Stimulated activated CD4-positive, alpha-beta T cell treated with anti-CD3 and anti-CD28 coated beads, Interleukin-12 subunit alpha, Interleukin-12 subunit beta, amount 100 ng/mL, for 48 hours (primary cell): ENCODE measurements at places on chromosomes 5 and 9.
A peak's percentile ranks its signal among the peaks of the same experiment; 100 is the strongest.

GRCh38 chr5:95901676-95902627, 59.7 kb downstream of the ELL2 start:
- DNase-seq, result no peak

DNA sequence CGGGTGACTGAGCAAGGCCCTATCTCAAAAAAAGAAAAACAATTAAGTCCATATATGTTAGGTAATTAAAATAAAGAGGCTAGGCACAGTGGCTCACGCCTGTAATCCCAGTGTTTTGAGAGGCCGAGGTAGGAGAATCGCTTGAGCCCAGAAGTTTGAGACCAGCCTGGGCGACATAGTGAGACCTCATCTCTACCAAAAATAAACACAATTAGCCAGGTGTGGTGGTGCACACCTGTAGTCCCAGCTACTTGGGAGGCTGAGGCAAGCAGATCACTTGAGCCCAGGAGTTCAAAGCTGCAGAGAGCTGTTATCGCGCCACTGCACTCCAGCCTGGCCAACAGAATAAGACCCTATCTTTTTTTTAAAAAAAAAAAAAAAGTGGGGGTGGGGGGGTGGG, 12.3 kb downstream of the WHRN start:
- DNase-seq, result no peak

- no peak for DNase-seq
These were observed 3.3 kb downstream of the CTSL start for GRCh38 chr9:87729246-87729645.

DNA sequence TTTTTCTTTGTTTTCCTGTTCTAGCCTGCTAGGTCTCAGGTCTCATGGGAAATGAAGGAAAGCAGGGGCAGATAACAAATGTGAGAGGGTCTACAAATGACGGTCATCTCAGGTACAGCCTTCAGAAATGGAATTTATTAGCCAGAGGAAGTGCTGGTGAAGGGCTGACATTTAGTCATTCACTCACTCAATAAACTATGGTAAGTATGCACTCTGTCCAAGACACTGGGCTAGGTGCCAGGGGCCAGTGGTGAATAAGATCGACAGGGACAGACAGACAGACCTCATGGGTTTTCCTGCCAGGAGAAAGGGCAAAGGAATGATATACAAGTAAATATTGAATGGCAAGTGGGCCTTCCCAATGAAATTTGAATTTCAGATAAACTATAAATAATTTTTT, 6.3 kb downstream of the PDE6A start:
- no peak for DNase-seq

DNA sequence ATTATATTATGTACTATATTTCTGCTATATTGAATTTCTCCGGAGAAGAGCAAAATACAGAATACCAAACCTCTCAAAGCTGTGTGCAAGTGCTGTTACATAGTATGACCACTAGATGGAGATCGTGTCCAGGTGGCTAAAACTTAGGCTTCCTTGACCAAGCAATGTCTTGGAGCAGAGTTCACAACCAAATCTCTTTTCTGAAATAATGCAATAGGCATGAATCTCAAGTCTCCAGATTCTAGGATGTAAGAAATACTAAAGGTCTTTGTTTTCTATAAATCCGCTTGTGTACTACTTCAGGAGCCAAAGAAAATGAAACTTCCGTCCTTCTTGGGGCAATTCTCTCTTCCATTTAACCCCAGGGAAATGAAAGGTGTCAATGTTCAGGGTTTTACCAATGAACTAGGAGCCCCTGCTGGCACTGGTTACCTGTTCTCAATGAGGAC, 181.5 kb upstream of the RAI14 start:
- no peak for DNase-seq

DNA sequence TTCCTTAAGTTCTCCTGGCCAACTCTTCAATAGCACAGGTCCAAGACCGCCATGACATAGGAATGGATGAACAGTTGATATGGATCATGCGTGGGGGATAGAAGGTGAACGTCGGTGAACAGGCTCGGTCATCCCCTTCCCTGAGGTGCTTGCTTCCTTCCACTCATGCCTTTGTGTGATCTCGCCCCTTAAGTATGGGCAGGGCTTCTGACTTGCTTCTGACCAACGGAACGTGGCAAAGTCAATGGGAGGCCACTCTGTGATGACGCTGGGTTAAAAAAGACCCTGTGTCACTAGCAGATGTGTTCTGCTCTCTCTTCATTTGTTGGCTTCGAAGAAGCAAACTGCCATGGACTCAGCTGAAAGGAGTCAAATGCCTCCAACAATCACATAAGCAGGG, 240.5 kb upstream of the TUT7 start:
- DNase-seq, result no peak

GRCh38 chr5:170365831-170366230, 23.3 kb downstream of the KCNMB1 start:
- DNase-seq, result no peak

- no peak for DNase-seq
These were observed 32.2 kb downstream of the CARD6 start for GRCh38 chr5:40873286-40873880.

- no peak for DNase-seq
These were observed 447.8 kb downstream of the MTRR start for GRCh38 chr5:8316608-8317280.

DNA sequence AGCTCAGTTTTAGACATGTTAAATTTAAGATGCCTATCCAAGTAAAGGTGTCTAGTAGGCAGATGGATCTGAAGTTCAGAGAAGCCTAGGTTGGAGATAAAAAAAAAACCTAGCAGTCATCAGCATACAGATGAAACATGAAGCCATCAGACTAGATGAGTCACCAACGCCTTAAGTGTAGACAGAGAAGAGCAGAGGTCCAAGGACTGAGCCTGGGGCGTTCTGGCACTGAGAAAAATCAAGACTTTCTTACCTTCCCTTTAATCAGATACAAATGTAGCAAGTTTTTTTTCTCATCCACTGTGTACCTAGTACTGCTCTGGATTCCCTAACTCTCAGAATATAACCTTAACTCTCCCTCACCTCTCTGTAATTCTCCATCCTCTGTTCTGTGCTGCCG, 97.3 kb downstream of the SIL1 start:
- no peak for DNase-seq

GRCh38 chr5:150577378-150578139, 62.9 kb upstream of the SYNPO start:
- no peak for DNase-seq

DNA sequence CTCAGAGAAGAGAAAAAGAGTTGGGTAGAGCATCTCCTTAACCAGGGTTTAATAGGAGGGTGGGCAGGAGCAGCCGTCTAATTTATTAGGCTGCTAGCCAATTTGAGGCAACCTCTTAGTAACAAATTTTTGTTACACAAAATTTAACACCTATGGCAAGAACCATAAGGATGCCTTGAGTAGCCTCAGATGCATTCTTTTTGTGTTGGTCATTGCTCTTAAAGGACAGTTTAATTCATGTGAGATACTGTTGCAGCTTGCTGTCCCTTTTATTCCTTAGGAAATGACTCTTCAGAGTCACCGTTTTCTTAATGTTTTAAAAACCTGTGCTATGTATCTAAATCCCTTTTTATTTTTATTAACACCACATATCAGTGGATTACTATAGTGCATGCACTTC, 255.1 kb downstream of the MAST4 start:
- no peak for DNase-seq

DNA sequence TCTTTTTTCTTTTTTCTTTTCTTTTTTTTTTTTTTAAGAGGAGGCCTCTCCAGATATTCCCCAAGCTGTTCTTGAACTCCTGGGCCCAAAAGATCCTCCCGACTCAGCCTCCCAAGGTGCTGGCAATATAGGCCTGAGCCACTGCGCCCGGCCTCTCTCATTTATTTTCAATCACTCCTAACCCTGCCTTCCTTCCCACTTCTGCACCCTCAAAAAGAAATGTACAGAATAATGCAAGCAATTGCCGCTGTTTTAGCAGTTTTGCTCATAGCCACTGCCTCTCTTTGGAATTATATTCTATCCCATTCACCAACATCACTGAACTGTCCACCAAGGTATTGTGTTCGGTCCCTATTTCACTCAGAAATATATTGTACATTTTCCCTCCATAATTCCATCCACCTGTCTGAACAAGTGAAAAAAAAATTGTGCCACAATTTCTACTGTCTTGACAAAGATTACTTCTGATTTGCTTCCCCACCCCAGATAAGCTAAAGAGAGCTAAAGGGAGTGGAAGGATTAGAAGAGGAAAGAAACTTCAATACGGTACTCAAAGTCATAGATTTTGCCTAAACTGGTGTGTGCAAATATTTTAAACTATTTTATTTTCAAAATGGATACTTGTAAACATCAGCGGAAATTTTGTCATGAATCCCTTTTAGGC, 1.9 kb downstream of the FNBP1 start:
- DNase-seq, result no peak

DNA sequence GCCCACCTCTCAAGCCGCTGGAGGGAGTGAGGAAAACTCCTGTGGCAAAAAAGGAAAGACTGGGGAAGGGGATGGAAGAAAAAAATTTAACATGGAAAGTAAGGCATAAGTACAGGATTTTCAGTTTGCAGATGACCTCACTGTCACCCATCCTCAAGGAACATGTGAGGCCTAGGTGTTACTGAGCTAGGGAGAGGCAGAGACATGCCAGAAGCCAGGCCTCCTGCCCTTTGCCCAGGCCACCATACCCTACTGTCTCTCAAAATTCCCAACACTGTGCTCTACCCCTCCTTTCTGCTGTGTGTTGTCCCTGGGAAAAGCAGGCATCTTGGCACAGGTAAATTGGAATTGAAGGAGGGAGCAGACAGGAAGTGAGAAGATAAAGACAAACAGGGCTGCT, 4.4 kb upstream of the MGAT1 start:
- no peak for DNase-seq

GRCh38 chr5:3661755-3662296, 66.2 kb downstream of the IRX1 start:
- no peak for DNase-seq

- DNase-seq, result no peak
These were observed 360.0 kb downstream of the BNC2 start for GRCh38 chr9:16510482-16510881.

GRCh38 chr5:143153332-143154119, 250.0 kb downstream of the NR3C1 start:
- DNase-seq, result no peak

DNA sequence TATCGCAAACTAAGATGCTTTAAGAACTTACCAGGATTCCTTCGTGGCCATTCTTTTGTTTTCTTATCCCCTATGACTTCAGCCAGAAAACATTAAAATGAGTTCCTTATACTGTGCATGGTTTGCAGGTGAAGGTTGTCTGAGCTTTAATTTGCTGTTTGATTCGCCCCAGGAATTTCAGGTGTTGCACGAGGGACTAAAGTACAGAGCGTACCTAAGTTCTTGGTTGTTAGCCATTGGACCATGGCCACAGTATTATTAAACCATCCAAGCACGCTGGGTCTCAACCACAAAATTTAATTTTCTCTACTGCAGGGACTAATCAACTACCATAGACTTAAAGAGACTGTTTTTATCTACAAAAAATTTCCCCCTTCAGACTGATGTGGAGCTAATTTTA, 208.4 kb upstream of the MPDZ start:
- no peak for DNase-seq

DNA sequence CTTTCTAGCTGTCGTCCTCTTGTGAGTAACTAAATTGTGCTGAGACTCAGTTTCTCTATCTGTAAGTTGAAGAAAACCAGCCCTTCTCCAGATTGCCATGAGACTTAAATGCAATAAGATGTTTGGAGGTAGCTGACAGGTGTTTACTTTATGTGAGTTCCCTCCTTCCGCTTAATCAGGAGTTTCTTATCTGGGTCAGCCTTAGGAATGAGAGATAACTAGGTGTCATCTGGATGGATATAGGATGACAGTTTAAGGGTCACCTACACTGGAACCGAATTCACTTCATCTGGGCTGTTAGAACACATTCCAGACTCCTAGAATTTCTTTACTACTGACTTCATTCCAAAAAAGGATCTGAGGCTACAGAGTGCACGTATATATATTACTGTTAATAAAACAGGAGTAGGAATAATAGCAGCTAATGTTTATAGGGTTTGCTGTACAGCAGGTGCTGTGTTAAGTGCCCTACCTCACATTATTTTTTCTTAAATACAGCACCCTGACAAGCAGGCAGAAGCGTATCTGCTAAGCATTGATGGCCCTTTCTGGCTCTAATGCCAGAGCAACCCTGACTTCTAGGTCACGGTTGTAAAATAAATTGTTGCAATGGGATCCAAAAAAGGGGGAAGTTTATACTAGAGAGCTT, 30.0 kb upstream of the CPEB4 start:
- DNase-seq, result no peak

DNA sequence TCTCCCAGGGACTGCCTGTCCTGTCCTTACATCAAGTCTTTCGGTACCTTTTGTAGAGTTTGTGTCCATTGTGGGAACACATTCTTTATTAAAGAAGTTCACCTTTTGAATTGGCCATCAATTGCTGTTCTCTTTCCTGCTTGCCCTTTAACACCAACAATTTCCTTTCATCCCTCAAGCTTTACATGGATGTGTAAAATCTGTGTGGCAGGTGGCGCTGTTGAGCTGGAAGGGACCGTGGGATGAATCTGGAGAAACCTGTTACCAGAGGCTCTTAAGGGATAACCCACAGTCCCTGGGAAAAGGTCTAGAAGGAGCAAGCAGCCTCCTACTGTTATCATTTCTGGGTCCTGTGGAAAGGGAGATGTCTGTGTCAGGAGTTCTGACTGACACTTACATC, 7.9 kb upstream of the ZFP62 start:
- peak; percentile 56 for DNase-seq

DNA sequence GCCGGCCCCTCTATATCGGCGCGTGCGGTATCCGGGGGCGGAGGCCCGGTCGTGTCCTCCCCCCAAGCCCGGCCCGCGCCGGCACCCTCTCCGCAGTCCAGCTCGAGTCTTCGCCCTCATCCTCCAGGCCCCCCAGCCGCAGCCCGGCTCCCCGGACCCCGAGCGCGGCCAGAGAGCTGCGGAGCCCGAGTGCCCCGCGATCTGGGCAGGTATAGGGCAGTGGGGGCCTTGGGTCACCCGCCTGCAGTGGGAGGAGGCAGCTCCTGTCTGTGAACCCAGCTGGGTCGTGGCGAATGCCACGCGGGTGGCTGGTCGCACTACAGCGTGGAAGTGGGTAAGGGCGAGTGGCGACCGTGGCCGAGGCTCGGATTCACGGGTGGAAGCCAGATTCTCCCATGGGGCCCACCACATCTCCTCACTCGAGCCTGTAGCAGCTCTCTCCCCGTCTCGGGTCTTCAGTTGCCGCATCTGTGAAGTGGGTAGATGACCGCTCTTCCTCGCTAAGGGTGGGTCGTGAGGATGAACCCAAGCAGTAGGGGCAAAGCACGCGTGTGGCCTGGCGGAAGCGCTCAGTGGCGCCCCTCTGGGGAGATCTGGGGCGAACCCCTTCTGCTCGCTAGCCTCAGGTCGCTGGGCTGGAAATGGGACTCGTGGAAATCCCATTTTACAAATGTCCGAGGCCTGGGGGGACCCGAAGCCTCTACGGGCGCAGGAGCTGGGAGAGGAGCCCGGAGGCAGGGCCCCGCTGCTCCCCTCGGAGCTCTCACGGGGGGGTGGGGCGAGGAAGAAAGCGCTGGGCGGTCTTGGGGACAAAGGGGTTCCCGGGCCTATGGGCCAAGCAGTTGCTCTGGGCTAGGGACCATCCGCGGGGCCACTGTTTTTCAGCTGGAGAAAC, 1.9 kb downstream of the NR5A1 start:
- no peak for DNase-seq

- no peak for DNase-seq
These were observed 54.0 kb upstream of the TNC start for GRCh38 chr9:115171921-115172388.
